Stimulated activated CD8-positive, alpha-beta memory T cell treated with anti-CD3 and anti-CD28 coated beads, Interleukin-15, amount 100 ng/mL, for 24 hours (primary cell): ENCODE measurements at places on chromosomes 12 and 14.

- DNase-seq = no peak
These were observed 409.5 kb downstream of the SLC6A15 start for GRCh38 chr12:84502907-84503787.

DNA sequence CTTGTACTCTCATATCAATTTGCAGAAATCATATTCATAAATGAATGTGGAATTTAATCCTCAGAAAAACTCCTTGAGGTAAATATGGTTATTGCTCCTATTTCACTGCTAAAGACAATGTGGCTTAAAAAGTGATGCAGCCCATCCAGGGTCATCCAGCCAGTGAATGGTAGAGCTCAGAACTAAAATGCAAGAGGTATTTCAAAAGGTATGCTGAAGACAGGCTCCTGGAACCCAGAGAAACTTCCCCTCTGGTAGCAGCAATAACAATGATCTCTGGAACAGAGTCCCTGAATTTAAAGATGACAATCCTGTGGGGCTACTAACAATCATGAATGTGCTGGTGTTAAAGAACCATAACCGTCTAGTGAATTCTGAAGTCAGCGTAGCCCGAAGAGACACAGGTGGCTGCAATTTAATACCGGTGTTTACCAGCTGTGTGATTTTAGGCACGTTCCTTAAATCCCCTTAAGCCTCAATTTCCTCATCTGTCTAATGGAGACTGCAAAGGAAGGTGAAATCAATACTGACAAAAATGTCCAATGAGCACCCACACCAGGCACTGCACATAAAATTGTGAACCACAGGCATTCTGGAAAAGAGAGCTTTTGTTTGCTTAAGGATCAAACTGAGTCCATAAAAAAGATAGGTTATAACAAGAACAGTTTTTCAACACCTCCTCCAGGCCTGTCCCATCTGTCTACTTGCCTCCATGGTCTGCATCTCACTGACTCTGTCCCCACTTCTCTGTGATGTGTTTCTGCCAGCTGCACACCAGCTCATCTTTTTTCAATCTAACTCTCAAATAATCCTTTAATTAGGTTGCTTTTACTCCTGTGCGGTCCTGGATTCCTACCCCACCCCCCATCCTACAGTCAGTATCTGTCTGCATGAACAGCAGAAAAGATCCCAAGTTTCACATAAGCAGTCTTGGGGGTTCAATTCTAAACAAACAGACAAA lies 10.5 kb downstream of the TM7SF3 start:
- no peak for DNase-seq

DNA sequence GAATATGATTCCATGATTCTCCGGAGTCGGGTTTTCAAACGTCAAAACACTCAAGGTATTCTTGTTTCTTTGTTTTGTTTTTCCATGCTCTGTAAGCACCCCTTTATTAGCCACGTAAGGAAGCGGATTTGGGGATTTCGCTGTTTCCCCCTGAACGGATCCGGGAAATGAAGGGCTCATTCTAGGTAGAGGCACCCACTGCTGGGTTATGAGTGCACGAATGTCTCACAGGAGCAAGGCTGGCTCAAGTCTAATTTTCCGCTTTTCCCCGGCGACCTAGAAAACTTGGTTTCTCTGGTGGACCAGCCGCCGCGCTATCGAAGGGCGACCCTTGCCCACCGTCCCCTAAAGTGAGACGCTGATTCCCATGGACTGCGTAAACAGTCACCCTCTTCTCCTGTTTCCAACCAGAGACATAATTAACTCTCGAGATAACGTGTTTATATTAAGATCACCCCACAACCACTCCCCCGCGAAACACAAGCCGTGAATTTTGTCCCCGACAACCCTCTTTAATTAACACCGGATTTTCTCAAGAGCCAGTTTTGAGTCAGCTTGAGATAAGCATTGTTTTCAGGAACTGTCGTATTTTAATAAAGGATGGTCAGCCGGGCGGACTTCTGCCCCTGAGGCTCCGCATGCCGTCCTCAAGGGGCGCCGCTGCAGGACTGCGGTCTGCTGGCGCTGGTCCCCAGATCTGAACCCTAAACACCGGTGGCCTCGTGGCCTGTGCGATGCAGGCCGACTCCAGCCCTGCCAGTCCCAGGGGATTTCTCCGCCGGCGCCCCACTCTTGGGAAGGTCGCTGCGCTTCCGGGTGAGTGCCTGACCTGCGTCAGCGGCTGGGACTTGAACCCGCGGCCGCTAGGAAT lies 515 bp upstream of the ABCC9 start:
- DNase-seq = no peak

DNA sequence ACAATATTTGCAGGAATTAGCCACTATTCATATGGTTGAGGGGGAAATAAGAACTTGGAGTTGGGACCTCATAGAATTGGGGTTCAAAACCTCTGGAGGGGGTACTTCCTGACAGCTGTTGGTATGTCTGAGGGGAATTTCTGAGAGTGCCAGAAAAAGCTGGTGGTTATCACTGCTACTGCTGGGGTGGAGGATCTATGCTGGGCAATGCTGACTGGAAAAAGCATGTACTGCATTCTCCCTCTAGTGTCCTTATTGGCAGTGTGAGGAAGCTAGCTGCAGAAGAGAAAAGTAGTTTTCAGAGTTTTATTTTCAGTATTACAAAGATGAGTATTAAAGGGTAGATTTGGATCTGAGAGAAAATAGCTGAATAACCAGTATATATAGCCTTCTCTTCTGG lies 88.8 kb downstream of the FUT8 start:
- no peak for DNase-seq

GRCh38 chr12:112305951-112306350 lies 76.3 kb downstream of the HECTD4 start:
- DNase-seq = no peak
